Inflammatory macrophage treated with lipopolysaccharide for 1 hour (primary cell): ENCODE measurements at places on chromosomes 4 and X.

- DNase-seq: no peak
These were observed 119.5 kb upstream of the LIMCH1 start for GRCh38 chr4:41418444-41418843.

- DNase-seq: no peak
These were observed 11.3 kb upstream of the SLC25A6 start for GRCh38 chrX:1403228-1403627.

GRCh38 chr4:124435274-124435950 lies 277.1 kb downstream of the ANKRD50 start:
- no peak for DNase-seq

DNA sequence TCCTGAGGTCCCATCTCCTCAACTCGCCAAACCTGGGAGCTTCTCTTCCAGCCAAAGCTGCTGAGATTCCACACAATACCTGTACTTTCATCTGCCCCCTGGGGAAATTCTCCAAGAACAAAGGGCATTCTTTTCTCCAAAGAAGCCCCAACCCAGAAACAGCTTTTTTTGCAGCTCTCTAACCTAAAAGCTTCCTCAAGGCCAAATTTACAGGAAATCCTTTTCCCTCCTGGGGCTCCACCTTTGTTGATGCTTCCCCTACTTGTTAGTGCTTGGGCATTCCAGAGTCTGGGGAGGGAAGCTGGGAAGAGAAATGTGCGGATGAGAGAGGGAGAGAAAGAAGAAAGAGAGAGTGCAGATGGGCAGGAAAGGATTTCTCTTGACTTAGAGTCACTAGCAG lies 24.3 kb downstream of the ZBTB33 start:
- DNase-seq: no peak

DNA sequence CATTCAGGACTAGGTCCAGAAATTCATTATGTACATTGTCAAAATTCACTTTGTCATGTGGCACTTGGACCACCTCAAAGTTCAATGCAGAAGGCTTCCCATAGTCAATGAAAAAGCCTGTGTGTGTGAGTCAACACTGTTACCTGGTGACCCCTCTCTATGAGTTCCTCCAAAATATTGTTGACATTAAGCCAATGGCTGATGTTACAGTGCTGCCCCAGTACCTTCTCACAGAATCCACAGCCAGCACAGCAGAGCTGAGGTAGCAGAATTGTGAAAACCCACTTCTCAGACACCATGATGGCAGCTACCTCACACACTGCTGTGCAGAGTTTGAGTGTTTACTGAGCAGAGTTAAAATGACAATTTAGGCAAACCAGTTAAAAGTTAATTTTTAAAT lies 22.4 kb upstream of the UGT2B4 start:
- no peak for DNase-seq

GRCh38 chrX:68203646-68204045 lies 229.6 kb downstream of the OPHN1 start:
- DNase-seq: peak; percentile 36

DNA sequence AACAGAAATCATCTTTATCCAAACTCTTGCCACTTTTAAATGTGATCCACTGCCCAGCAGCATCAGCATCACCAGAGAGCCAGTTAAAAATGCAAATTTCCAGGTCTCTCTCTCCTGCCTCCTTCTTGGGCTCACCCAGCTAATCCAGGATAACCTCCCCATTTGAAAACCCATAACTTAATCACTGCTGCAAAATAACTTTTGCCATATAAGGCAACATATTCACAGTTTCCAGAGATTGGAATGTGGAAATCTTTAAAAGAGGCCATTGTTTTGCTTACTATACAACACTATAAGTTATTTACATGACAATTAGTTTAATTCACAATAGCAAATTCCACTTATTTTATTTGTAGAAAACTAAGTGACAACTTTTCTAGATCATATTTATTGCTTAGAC lies 4.8 kb upstream of the EXOSC9 start:
- DNase-seq: no peak

GRCh38 chrX:123169247-123169901 lies 14.7 kb upstream of the GRIA3 start:
- DNase-seq: no peak

DNA sequence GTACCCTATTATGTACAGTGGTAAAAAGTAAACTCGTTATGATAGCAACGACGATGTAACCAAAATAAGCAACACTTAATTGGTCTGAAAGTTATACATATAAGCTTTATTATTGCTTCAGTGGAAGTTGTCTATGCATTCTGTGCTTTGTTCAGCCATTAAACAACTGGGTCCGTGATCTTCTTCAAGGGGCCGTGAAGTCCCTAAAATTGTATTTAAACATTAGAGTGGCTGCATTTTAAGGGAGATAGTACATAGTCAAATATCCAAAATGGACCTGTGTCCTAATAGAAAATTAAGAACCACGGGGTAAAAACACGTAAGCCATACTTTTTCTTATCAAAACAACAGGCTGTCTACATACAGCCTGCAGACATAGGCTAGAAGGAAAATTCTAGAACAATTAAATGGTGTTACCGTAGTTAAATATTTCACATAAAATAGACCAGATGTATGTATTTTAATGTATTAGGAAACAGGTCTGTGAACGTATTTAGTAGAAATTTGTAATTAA lies 2.1 kb downstream of the GUCY1A1 start:
- DNase-seq: no peak

DNA sequence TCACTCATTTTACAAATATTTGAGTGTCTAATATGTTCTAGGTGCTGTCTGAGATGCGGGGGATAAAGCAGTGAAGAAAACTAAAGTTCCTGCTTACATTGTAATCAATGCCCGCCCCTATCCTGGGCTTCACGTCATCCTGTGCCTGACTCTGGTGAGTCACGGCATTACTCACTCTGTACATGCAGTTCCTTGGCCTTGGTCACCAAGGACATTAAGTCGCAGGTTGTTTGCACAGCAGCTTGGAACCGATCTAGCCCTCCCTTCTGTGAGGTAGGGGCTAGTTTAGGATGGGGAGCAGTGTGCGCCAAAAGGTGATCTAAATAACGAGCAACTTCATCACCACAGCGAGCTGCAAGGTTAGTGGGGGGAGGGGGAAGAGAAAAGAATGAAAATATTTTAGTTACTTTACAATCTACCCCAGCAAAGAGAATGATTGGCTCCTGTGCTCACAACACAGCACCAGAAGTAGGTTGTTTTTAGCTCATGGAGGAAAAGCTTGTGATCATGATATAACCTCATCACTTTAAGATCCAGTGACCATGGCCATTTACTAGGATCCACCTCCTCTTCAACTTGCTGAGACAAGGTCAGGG lies 48.0 kb upstream of the HDAC8 start:
- peak; percentile 3 for DNase-seq

- no peak for DNase-seq
These were observed 664 bp downstream of the PRSS12 start for GRCh38 chr4:118351851-118352827.

DNA sequence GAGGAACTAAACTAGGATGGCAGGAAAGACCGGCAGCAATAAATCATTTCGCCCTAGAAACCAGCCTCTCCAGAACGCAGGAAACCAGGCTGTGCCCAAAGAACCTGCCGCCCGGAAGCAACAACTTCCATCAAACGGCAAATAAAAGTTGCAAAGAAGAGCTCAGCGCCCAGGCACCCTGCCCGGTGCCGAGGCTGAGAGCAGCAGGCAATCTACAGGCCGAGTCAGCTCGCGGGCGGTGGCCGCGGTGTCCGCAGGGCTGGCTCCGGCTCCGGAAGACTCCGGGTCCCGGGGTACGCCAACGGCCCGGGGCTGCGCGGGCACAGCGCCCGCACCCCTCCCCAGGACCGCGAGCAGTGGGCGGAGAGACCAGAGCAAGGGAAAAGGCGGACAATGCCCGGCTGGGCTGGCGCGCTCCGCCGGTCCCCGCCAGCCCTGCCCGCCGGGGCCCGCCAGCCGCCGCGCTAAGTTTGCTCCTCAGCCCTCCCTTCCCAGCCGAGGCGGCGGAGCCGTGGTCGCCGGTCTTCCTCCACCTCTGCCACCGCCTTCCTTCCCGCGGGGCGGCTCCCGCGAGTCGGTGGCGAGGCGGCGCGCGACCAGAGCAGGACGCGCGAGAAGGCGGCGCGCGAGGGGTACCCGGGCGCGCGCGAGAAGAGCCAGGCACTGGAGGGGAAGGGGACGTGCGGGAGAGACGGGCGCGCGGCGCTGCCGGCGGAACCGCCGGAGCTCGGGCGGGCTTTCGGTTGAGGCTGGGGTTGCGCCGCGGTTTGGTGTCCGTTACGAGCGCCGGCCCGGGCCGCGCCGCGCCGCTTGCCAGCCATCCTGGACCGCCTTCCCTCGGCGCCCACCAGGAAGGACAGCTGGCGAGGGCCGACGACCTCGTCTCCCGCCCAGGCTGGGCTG lies 733 bp downstream of the FRYL start:
- peak; percentile 46 for DNase-seq

GRCh38 chrX:102765217-102765616 lies 44.7 kb downstream of the GPRASP3 start:
- no peak for DNase-seq

DNA sequence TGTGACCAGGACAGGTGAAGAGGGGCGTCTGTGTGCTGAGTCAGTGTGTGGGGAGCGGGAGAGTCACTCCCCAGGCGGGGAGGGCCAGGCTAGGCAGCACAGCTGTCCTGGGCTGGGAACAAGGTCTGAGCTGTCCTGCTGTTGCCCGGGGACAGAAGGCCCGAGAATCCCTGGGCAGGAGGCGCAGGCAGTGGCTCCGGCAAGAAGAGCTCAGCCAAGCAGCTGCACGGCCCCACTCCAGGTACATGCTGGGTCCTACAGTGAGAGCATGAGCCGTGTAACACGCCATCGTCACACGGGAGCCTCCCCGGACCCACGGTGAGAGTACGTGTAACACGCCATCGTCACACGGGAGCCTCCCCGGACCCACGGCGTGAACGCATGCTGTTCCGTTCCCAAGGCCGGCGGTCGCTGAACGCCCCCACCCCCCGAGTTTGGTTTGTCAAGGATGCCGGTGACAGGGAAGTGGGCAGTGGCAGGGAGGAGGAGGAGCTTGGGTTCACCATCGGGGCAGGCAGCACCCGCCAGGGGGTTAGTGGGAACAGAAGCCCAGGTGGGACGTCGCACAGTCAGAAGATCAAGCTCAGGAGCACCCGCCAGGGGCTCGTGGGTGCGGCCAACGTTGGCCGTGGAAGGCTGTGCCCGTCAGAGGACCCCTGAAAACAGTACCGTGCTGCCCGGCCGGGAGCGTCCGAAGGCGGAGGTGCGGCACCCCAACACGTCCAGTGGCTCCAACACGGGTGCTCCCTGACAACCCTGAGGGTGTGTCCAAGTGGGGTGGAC lies 15.6 kb downstream of the PPP2R3B start:
- no peak for DNase-seq

DNA sequence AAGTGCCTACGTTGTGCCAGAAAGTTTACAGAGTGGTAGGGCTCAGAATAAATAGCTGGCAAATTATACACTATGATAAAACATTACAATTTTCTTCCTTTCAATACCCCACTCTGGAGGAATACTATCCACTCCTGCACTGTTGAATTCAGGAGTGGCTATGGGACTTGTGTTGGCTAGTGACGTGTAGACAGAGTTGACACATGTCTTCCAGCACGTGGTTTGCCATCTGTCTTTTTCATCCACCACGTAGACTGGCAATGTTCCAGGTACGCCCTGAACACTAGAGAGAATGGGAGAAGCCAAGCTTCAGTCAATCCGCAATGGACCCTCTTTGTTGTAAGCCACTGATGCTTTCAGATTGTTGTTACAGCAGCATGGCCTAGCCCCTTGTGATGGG lies 168.8 kb upstream of the RBPJ start:
- no peak for DNase-seq
